Activated naive CD4-positive, alpha-beta T cell treated with anti-CD3 and anti-CD28 coated beads, Interleukin-2, amount 10 ng/mL, durations not matched to agents 7 days and 5 days (primary cell): ENCODE measurements at places on chromosomes 3 and 15.

- no peak for DNase-seq
These were observed 23.1 kb downstream of the PLXNA1 start for GRCh38 chr3:127005864-127006500.

GRCh38 chr3:187969581-187969950, 184.4 kb upstream of the LPP start:
- no peak for DNase-seq

- no peak for DNase-seq
These were observed 121.0 kb upstream of the PRR20G start for GRCh38 chr3:127408684-127409420.

DNA sequence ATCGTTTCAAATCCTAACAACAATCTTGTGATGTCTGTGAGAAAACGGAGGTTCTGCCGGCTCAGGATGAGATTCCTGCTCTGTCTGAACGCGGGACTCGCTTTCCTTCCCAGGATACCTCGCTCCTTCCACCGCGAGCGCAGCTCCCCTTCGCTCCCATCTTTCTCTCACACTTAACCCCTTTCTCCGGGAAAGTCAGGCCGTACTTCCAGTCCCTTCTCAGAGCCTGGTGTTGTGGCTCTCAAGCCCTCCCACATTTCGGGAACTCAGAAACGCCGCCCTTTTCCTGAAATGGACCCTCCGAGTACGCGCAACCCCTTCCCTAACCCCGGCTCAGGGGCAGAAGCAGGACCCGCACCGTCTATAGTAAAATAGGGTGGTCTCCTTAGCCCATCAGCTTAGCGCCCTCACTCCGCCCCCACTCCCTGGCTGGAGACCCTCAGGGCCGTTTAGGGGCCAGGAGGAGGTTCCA, 378 bp upstream of the FEM1B start:
- DNase-seq, result no peak

- no peak for DNase-seq
These were observed 166.1 kb downstream of the FRMD5 start for GRCh38 chr15:44029003-44029402.
